Stimulated activated CD8-positive, alpha-beta memory T cell treated with anti-CD3 and anti-CD28 coated beads, Interleukin-4, amount 100 ng/mL, for 1 hour (primary cell): ENCODE measurements at places on chromosomes 1 and 21.

- no peak for DNase-seq
These were observed 13.4 kb downstream of the FTCD start for GRCh38 chr21:46141767-46142581.

- DNase-seq = no peak
These were observed 202.4 kb downstream of the SMYD3 start for GRCh38 chr1:246304484-246305259.

- DNase-seq = no peak
These were observed 553.0 kb downstream of the SMYD3 start for GRCh38 chr1:245953876-245954660.

DNA sequence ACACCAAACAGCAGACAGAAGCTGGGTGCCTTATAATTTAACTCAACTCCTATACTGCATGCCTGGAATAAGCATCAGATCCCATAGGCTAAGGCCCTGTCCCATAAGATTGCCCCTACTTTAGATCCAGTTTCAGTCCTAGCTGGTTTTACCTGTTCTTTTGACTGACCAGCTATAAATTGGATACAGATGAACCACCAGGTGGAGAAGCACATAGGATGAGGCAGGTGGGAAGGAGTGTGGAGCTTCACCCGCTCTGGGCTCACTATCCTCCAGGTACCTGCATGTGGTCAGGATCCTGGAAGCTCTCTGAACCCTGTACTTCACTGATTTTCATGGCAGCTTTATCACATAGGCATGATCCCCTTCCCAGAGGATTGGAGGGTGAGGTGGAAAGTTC, 51.3 kb downstream of the MAST2 start:
- no peak for DNase-seq

DNA sequence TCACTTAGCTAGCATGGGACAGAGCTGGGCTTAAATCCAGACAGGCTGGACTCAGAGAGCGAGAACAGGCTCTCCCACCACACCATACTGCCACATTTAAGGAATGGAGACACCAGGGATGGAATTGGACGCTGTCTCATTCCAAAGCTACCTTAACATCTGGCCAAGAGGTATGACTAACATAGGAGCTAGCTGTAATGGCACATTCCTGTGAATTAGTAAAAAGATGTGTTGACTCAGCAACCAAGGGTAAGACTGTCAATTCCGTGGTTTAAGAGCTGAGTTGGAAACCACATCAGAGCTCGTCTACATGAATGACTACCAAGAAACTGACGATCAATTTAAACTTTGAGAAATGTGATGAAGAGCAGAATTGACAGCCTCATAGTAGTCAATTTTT, 8.3 kb upstream of the TNFRSF9 start:
- DNase-seq = no peak

GRCh38 chr1:20684651-20685050, 23.5 kb upstream of the DDOST start:
- no peak for DNase-seq

- DNase-seq = no peak
These were observed 99.6 kb downstream of the EIF4G3 start for GRCh38 chr1:21077085-21077484.

DNA sequence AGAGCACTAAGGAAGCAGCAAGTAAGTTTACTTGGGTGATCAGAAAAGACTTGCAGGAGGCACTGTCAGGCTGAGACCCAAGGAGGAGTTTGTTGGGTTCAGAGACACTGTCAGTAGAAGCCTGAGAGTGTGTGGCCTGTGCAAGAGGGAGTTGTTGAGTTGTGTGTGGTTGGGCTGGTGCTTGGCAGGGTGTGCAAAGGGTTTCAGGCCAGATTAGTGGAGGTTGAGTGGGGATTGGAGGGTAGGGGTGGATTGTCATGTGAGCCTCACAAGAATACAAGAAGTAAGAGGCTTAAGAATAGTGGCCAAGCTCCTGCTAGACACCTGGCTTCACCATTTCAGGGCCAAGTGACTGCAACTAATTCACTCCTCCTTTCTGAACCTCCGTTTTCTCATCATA, 8.9 kb upstream of the KIF21B start:
- no peak for DNase-seq

DNA sequence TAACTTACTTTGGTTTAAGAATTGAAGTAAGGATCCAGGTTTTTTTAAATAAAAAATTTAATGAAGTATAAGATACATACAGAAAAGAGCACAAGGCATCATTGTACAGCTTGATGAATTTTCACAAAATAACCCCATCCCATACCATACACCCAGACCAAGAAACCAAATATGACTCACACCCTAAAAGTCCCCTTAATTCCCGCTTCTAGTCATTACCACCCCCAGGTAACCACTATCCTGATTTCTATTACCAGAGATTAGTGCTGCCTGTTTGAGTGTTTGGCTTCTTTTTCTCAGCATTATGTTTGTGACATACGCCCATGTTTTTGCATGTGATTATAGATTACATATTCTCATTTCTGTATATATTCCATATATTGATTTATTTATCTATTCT, 98.5 kb upstream of the HIVEP3 start:
- DNase-seq = no peak

DNA sequence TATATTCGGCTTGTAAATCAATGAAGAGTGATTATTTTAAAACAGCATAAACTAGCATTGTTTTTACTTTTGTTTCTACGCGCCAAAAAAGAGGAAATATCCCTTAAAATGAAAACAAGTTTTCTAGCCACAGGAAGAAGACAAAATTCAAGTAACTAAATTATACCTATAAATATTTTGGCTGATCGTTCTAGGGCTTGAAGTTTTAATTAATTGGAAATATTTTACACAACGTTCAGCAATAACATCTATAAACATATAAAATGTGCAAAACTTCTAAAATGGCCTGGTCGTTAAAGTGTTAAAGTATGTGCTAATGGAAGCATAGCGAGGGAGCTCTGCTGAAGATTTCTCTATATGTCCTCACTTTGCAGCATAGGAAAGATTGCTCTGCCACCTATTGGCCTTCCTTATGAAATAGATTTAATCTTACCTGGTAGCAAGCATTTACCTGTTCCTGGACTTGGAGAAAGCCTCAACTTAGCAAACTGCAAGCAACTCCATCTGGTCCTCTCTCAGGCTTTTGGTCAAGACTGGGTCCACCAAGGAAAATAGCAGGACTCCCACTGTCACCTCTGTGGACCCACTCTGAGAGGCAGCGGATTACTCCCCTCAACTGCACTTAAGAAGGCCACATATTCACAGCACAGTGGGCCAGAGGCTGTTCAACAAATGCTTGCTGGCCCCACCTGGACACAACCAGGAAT, 351.3 kb upstream of the RUNX1 start:
- DNase-seq = peak; percentile 3

DNA sequence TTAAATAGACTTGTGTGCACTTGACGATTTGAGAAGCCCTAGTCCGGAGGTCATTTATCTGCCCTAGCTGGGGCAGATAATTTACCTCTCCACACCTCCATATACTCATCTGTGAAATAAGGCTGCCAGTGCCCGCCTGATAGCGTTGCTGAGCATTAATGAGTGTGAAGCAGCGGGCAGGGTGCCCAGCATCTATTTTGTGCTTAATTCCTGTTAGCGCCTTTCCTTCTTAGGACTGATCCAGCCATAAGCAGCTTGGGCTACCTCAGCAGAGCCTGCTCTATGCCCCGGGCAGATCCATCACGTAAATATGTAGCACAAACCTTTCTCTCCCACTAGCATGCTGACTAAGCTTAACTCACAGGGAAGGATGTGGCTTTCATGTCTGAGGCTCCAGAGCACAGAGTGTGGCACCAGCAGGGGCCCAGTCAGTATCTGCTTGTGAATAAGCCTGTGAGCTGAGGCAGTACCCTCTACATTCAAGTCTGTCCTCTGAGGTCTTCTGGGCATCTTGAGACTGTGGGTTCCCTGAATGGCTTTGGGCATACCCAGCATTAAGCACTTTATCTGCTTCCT, 21.5 kb upstream of the RNF187 start:
- no peak for DNase-seq

DNA sequence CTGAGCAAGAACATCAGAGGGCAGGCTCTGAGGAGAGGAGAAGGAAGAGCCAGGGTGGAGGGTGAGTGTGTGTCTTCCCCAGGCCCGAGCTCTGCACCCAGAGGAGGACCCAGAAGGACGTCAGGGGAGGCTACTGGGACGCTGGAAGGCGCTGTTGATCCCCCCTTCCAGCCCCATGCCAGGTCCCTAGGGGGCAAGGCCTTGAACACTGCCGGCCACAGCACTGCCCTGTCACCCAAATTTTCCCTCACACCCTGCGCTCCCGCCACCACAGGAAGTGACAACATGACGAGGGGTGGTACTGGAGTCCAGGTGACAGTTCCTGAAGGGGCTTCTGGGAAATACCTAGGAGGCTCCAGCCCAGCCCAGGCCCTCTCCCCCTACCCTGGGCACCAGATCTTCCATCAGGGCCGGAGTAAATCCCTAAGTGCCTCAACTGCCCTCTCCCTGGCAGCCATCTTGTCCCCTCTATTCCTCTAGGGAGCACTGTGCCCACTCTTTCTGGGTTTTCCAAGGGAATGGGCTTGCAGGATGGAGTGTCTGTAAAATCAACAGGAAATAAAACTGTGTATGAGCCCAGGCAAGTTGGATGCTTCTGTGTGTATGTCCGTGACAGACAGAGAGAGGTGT, 17.1 kb downstream of the BCAN start:
- no peak for DNase-seq

- DNase-seq = no peak
These were observed 244.2 kb upstream of the HOOK1 start for GRCh38 chr1:59570524-59570923.

GRCh38 chr21:45640888-45641479, 2.5 kb upstream of the PCBP3 start:
- DNase-seq = no peak

GRCh38 chr1:25737130-25737529, 62.9 kb upstream of the SELENON start:
- no peak for DNase-seq

DNA sequence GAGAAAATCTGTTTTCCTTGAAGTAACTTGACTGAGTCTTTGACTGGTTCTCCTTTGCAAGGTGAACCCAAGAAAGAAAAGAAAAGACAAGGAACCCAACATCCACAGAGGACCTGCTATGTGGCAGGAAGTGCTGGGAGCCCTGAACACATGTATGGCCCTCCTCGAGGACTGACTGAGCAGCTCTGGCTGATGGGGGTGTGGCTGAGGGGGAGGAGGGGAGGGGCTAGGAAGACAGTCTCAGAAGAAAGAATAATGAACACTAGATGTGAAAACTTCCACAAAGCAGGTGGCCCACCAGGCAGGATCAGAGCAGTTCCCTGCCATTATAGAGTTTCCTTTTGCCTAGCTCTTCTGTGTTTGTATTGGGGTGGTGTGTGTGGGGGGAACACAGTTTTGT, 26.1 kb downstream of the NENF start:
- no peak for DNase-seq

GRCh38 chr1:1578371-1578940, 3.8 kb upstream of the SSU72 start:
- DNase-seq = no peak

- peak; percentile 29 for DNase-seq
These were observed 13.9 kb downstream of the NT5C1A start for GRCh38 chr1:39657923-39658485.

GRCh38 chr1:119686661-119687060, 25.1 kb upstream of the PHGDH start:
- no peak for DNase-seq

DNA sequence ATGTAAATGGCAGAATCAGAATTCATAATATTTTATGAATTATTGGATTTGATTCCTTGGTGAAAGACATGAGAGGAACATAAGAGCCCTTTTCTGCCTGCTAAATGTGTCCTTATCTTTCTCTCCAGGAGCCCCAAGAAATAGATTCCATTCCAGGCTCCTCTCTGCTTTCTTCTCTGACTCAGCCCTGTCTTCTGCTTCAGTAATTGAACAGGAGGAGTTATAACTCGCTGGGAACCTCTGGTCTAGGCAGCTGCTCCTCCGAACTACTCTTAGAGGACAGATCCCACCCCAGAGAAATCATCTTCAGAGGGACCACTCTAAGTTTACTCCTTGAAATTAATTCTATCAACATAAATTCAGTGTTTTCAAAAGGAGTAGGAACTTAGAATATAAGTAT, 78.4 kb downstream of the RGS21 start:
- no peak for DNase-seq

- DNase-seq = no peak
These were observed 71.4 kb downstream of the MRPL39 start for GRCh38 chr21:25535849-25536248.

DNA sequence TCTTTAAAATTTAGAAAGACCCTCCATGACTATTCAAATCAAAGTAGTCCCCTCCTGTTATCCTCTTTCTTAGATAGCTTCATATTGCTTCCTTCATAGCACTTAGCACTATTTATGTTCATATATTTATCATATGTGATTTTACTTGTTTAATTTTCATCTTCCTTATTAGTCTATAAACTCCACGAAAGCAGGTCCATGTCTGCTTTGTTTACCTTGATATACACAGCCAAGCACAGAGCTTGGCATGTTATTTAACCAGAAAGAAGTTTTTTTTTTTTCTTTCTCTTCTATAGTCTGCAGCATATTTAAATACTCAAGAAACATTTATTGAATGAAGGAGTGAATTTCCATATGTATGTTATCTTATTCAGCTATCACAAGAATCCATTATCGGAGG, 36.0 kb downstream of the SCP2 start:
- no peak for DNase-seq
